ENCODE measurements at places on chromosomes 7 and 10.

DNA sequence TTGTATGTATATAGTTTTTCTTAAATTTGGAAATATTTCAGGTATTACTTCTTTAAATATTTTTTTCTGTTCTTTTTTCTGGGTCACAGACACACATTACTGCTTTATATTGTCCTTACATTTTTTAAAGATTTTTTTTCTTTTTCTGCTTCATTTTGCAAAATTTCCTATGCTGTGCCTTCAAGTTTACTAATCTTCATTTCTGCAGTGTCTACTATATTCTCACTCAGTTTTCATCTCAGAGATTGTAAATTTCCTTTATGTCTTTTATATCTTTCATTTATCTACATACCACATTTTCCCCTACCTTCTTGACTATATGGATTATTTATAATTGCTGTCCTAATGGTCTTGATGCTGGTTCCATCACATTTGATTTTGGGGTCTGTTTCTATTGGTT is 210.5 kb downstream of the SLC25A13 start:
- DNase-seq, result no peak

DNA sequence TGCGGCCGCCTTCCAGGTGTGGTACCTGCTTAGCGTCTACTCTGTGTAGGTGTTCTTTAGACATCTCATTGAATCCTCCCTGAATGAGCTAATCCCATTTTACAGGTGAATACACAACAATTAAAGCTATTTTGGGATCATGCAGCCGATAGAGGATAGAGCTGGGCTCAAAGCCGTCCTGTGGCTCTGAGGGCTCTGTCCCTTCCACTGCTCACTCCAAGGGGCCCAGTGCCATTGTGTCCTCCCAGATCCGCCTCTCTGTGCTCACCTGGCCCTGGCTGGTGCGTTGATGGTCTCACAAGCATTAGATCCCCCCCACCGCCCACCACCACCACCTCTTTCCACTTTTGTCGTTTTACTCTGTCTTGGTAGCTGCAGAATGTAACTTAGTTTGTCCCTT is 13.1 kb downstream of the NPTX2 start:
- DNase-seq, result no peak

GRCh38 chr7:38476764-38477163 is 154.4 kb downstream of the AMPH start:
- no peak for DNase-seq

GRCh38 chr10:21437770-21438382 is 87.6 kb downstream of the SKIDA1 start:
- DNase-seq, result no peak

DNA sequence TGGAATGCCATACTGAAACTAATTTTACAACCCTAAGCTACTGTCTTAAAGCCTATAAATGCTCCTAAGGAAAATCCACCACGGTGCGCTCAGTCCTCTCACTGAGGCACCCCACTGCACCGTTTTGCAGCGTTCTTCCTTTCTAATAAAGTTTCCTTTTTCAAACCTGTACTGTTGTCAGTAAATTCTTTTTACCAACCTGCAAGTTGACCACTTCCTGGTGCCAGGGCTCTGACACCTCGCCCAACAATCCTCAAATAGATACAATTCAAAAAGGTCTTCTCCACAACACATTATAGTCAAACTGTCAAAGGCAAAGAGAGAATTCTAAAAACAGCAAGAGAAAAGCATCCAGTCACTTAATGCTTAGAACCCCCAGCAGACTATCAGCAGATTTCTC is 42.8 kb downstream of the HERPUD2 start:
- DNase-seq, result no peak

GRCh38 chr7:91784469-91784868 is 96.0 kb downstream of the MTERF1 start:
- no peak for DNase-seq

DNA sequence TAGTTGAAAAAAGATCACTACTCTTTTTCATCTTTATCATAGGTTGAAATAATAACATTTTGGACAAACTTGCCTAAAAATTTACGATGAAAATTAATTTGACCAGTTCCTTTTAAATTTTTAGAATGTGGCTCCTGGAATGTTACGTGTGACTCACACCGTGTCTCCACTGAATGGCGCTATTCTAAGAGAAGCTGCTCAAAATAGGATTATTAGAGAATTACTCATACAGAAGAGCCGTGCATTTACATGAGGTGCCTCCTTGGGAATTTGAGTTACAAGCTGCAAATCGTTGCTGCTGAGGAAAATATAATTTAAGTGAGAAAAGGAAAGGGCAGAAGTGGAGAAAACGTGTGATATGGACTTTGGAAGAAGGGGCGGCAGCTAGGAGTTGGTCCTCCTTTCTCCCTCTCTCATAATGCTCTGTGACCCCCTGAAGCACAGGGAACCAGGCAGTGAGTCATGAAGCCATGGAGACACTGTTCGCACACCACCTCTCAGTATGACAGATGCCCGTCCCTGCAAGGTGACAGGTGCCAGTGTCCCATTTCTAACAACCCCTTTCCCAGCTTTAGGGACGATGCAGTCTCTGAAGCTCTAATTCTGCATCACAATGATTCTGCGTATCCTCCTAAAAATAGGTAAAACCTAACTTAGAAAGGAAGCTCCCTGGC is 323.2 kb upstream of the COBL start:
- DNase-seq, result no peak

DNA sequence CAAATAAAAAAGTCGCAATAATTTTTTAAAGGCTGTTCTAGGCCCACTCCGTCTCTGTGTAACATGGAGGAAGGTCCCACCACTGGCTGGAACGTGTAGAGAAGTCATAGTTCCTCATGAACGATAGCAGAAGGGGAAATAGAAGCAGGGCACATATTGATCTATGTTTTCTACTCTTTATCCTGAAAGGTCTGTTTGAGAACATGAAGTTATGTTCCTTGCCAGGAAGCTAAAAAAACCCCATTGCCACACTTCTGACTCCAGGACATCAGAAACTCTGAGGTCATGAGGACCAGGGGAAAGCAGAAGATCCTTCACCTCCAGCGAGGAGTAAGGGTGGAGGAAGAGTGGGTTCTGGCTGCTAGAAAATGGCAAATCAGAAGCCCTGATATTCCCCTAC is 10.8 kb downstream of the ANKRD22 start:
- DNase-seq, result no peak

DNA sequence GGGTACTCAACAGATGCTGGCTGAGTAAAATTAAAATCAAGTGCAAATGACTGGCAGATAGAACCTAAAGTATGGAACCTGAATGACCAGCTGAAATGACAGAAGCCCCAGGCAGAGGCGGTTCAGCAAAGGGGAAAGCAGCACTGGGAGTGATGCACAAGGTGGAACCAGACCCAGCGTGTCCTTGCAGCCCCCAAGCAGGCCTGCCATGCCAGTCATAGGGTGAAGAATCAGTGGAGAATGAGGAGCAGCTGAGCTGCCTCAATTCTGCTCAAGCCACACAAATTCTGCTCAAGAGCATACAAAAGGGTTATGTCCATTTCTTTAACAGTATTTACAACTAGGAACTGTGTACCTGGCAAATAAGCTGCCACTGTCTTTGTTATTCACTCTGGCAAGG is 8.7 kb downstream of the ACTR1A start:
- no peak for DNase-seq

GRCh38 chr10:97719602-97720001 is 6.1 kb downstream of the MARVELD1 start:
- DNase-seq, result no peak

DNA sequence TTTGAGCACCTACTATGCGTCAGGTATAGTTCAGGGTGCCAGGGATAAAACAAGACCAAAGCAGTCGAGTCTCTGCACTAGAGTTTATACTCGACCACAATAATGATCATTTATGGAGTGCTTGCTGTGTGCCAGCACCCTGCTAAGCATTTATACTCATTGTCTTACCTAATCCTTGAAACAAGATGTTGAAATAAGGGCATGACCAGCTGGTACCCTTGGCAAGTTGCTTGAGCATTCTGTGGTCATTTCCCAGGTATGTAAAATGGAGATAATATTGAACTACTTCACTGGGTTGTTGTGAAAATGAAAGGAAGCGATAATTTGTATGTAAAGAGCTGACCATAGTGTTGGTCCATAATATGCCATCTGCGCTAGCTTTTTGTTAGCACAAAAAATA is 185.4 kb downstream of the CYP26A1 start:
- DNase-seq, result no peak
